CD4-positive, alpha-beta T cell treated with Interleukin-10 for 1 hour (primary cell): ENCODE measurements at places on chromosomes 16 and 17.

GRCh38 chr16:50708373-50709060, 15.1 kb downstream of the NOD2 start:
- DNase-seq: no peak

GRCh38 chr17:3512505-3513171, 36.8 kb downstream of the ASPA start:
- no peak for DNase-seq

DNA sequence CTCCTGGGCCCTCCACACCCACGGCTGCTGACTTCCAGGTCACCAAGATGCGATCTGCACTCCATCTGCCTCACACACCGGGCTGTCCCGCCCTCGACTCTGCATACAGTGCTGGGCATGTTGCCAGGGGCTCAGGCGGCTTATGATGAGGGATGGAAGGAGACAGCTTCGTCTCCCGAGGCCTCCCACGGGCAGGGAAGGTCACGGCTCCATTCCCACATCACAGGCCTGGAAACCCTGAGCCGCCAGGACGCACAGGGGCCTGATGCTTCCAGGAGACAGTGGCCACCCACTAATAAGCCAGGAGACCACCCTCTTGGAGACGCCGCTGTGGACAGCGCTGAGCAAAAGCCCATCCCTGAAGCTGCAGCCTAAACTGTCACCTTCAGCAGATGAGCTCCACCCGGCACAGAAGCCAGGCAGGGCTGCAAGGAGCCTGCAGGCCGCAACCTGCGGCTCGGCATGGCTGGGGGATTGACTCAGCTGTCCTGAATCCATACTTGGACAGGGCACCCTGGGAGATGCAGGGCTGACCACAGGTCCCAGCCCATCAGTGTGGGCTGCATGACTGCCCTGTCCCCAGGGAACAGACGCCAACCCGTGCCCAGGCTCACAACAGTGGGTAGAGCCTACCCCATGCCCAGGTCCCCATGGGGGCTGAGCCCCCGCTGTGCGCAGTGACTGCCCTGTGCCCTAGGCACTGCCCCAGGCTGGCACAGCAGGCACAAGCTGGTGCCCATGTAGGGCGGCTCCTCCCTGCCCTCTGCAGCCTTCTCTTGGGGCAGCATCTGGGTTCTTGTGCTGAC, 34.4 kb downstream of the SLC7A5 start:
- no peak for DNase-seq

- DNase-seq: no peak
Measured at GRCh38 chr17:35189291-35189690, 4.9 kb downstream of the SLC35G3 start.

DNA sequence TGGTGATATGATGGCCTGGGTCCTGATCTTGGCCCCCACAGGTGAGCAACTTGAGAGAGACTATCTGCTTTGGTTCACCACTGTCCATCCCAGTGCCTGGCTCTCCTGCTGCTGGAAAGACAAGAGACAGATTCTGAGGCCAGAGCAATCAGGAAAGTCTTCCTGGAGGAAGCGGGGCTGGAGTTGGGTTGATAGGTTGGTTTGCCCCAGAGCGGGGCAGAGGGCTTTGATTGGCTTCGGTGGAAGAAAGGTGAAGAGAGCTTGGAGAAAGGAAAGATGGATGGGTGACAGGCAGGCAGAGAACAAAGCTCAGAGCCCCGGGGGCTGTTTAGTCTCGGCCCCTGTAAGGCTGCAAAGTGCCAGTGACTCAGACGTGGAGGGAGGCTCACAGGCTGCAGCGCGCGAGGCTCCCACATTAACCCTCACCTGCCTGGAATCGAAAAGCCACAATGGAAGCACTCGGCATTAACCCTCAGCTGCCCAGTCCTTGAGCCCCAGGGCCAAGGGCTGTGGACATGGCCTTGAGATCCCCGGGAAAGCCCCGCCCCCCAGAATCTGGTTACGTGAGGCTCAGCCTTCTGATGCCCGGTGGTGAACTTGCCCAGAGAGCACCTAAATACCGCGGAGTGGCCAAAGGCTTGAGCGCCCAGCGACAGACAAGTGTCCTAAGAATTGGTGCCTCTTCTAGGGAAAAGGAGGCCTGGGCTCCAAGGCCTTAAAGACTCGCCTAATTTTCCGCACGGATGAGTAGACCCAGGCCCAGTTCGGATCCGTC, 996 bp upstream of the CPNE2 start:
- no peak for DNase-seq

- peak; percentile 48 for DNase-seq
Measured at GRCh38 chr17:78019367-78019975, 61.0 kb downstream of the TNRC6C start.

DNA sequence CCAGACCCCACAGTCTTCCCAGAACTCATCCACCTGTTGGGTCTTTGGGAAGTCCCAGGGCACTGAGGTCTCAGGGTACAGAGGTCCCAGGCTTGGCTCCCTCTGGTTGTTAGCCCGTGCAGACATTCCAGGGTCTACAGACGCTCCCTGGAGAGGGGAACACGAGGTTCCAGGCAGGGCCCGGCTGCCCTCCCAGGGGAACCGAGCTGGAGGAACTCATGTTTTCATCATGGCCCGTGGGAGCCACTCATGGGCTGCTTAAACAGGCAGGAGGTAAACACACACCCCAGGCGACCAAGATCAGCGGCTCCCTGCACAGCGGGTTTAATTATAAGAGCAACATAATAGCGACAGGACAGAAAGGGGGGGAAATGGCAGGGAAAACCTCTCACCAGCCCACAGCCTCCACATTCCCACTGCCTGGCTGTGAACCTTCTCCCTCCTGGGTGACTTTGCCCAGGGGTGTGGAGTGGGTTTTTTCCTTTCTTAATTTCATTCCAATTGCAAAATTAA, 36.5 kb downstream of the TRARG1 start:
- DNase-seq: no peak

DNA sequence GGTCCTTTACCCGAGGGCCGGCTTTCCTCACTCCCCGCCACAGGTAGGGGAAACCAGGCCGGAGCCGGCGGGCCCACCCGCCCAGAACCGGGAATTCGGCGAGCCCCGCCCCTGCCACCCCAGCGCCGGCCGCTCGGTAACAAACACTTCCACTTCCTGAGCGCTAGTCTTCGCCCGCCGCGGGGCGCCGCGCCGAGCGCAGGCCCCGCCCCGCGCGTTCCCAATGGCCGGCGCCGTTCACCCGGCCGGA, 224 bp upstream of the NHERF1 start:
- no peak for DNase-seq

DNA sequence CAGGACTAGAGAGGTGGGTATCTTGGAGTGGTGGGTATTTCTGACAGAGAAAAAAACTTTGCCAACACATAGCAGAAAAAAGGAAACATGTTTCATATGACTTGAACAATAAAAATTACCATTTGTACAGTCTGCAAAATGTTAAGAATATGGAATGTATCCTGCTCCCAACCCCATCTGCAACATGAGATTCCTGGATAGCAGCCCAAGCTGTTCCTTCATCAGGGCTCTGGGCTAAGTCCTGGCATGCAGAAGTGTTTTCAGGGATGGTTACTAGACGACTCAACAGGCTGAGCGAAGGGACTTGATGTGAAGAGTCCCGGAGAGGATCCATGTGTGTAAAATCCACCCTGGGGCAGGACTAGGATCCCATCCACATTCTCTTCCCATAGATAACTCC, 121.0 kb upstream of the IRX3 start:
- no peak for DNase-seq

DNA sequence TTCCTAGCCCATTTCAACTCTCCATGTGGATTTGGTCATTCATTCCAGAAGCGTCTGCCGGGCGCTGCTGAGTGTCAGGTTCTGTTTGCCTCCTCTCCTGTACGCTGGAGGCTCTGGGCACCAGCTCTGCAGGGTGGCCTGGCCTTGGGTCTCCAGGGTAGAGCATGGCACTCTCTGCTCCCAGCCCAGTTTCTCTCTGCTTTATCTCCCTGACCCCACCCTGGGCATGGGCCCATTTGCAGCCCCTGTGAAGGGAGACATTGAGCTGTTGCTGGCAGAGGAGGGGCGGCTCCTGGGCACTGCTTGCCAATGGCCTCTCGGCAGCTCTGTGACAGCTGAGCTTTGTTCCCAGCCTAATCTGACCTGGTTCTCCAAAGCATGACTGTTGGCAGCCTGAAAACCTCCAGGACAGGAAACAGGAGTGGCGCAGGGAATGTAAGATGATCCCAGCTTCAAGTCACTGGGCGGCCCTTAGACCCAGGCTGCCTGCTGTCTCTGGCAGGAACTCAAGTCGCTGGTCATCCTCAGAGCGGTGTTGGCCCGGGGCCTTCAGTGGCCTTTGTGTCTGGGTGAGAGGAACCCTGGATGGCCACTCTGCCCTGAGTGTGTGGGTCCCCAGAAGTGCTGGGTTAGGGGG, 146.8 kb downstream of the SEC14L1 start:
- DNase-seq: no peak

- DNase-seq: no peak
Measured at GRCh38 chr16:31417916-31418315, 10.2 kb downstream of the COX6A2 start.

DNA sequence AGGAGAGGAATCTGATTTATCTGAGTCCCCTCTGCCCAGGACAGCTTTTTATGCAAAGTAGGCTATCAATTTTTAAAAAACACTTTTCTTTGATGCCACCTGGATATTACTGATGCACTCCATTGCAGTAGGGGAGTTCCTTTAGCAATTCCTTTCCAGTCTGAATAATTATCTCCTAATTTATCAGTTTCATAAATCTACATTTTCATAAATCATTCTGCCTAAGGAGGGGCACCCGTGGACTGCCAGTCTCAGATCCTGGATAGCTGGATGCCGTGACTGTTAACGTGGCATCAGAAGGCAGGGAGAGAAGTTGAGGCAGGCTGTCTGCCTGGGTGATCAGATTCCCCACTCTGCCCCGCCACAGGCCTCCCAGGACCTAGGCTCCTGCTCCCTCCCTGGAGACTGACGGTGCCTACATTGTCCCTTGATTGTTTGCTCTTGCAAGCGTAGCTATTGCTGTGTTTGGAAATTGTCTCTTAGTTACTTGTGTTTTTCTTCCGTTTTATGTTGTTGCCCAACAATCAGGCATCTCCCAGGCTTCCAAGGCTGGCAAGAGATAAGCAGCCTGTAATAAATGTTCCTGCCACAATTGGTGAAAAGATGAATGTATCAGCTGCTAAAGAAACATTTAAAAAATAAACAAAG, 75.2 kb downstream of the KATNIP start:
- no peak for DNase-seq

GRCh38 chr16:31301708-31302400, 42.1 kb downstream of the ITGAM start:
- peak; percentile 6 for DNase-seq

DNA sequence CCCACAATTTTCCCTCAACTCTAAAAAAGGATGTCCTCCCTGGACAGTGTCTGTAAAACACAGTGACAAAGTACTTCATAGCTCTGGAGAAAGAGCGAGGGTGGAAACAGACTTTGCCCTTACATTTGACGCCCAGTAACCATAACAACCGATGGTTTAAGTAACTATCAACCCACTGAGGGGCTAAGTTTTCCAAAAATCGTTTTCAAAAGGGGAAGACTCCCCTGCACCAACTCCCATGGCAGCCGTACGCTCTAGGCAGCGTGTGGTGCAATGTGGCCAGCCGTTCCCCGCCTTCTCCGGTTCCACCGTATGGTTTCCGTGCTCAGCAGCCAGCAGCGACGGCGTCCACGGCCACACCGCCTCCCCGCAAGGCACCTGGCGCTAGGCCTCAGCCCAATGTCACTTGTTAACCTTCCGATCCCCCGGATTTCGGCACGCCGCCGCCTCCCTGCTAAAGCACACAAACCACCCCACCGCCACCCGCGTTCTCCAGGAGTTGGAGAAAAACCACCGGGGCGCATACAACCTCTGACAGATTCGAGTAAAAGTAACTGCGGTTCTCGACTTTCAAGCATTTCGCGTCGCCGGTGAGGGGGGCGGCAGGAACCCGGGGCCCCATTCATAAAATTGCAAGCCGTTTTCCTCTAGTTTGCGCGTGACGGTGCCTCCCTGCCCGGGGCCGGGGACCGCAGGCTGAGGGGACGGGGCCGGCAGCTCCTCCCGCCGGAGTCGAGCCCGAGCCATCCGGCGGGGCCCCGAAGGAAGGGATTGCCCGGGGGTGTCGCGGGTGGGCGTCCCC, 661 bp downstream of the TEX2 start:
- DNase-seq: peak; percentile 68

DNA sequence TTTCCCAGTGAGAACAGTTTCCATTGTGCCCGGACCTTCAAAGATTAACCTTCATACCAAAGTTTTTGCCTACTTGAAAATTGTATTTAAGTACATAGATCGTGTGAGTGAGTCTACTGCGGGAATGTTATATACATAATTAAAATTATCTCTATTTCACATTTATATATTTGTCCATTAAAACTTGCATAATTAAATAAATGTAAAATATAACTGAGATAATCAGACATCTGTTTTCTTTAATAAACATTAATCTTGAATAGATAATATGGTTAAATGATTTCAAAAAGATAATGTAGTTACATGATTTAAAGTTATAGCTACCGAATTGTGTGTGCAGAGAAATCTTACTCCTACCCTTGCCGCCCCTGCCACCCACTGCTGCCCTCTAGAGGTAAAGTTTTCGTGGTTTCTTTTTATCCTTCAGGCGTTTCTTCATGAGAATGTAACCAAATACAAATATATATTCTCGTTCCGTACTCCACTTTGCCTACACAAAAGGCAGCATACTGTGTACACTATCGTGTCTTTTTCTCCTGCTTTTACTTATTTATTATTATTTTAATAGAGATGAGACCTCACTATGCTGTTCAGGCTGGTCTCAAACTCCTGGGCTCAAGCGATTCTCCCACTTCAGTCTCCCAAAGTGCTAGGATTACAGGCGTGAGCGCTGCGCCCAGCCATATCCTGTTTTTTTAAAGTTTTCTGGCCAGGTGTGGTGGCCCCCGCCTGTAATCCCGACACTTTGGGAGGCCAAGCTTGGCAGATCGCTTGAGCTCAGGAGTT, 35.6 kb downstream of the RPA1 start:
- peak; percentile 78 for DNase-seq

DNA sequence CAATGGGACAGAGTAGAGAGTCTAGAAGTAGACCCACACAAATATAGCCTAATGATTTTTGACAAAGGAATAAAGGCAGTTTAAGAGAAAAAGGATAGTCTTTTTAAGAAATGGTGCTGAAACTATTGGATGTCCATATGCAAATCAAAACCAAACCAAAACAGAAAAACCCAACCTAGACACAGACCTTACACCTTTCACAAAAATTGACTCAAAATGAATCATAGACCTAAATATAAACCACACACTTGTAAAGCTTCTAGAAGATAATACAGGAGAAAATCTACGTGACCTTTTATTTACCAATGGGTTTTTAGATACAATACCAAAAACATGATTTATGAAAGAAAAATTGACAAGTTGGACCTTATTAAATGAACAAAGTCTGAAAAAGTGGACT, 66.4 kb upstream of the MPHOSPH6 start:
- DNase-seq: no peak

GRCh38 chr16:48537909-48538745, 71.9 kb downstream of the N4BP1 start:
- DNase-seq: no peak

DNA sequence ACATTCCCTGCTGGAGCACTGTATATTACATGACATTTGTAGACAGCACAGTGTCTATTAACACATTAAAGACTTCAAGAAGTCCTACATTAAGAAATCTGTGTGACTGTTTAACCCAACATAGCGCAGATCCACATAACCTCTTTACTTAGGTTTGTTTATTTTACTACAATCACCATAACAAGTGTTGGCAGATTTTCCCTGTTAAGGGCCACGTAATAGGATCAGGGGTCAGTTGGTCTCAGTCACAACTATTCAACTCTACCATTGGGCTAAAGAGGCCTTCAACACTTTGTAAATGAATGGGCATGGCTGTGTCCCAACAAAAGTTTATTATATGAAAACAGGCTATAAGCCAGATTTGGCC, 51.3 kb upstream of the ADORA2B start:
- no peak for DNase-seq
